ENCODE measurements at places on chromosomes 5 and 9.
A peak's percentile ranks its signal among the peaks of the same experiment; 100 is the strongest.

DNA sequence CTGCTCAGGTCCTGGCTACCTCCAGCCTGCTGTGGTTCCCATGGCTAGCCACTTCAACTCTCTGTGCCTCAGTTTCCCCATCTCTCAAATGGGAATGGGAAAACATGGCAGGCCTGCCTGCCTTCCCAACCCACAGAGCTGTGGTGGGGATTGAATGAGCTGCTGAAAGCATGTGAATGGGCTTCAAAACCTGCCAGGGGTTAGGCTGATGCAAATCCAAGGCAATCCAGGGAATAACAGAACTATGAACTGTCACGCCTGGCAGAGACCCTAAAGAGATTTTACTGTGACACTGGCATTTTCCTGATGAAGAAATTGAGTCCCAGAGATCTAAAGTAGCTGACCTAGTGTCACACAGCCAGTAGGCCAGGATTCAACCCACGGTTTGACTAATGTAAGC lies 29.9 kb upstream of the TCF7 start:
- DNase-seq: peak; percentile 41

GRCh38 chr5:19605846-19606407 lies 382.1 kb downstream of the CDH18 start:
- peak; percentile 12 for DNase-seq

DNA sequence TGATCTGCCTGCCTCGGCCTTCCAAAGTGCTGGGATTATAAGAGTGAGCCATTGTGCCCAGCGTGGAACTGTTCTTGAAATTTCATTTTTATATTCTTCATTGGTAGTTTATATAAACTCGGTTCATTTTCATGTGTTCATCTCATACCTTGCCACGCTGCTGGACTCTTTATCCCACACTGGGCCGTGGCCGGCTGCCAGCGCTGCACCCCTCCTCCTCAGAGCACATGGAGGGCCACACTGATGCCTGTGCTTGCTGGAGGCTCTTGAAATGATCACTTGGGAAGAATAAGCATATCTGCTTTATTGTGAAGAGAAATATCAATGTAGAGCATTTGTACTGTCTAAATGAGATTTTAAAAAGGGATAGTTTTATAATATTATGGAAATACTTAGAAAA lies 69.5 kb downstream of the EHMT1 start:
- no peak for DNase-seq

- DNase-seq: peak; percentile 41
Measured at GRCh38 chr5:62093976-62094375, 212.0 kb upstream of the KIF2A start.

DNA sequence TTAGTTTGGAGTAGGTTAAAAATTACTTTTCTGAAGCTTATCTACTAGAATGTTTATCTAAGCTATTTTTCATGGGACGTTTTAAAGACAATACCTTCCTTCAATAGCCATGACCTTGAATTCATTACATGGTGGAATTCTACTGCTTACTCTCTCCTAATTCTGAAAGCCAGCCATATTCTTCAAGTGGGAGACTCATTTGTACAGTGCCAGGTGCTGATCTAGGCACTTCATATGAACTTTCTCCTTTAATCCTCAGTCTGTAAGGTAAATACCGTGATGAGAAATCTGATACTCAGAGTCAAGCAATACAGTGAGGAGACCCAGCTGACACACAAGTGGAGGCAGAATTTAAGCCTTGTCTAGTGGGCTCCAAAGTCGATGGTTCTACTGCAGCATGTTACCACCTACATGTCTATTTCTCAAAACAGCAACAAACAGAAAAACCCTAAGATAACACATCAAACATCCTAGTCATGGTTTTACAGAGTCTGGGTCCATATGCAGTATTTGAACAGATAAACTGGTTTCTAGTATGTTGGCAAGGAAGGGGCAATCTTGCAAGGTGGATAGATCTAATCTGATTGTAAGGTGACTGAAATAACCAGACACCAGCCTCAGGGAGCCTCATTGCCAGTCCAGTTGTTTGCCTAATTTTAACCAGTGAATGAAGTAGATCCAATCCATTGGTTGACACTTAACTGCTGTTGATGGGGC lies 243.7 kb downstream of the PIK3R1 start:
- DNase-seq: no peak

DNA sequence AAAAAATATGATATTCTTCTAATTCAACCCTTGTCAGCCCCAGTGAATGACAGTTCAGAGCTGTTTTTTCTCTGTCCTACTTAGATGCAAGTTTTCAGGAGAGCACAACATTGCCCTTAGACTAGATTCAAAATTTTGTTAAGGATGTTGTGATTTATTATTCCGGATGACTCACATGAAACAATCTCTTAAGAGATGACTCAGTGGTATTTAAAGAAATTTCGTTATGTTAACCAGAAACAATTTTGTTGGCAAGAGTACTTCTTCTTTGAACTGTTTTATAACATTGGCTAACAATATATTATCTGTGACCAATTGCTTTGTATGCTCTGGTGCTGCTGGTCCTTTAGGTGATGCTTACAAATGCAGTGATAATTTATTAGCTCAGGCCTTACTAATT lies 132.0 kb downstream of the IZUMO3 start:
- DNase-seq: peak; percentile 72

GRCh38 chr9:70488793-70489105 lies 74.3 kb upstream of the KLF9 start:
- DNase-seq: peak; percentile 32
